A673 (cell line): ENCODE measurements at places on chromosomes 11 and 22. TPM values are rescaled to one million over a fixed set of nuclear protein-coding genes. Genes with fewer than 3 reads are reported as not detected.
A peak's percentile ranks its signal among the peaks of the same experiment; 100 is the strongest.

DNA sequence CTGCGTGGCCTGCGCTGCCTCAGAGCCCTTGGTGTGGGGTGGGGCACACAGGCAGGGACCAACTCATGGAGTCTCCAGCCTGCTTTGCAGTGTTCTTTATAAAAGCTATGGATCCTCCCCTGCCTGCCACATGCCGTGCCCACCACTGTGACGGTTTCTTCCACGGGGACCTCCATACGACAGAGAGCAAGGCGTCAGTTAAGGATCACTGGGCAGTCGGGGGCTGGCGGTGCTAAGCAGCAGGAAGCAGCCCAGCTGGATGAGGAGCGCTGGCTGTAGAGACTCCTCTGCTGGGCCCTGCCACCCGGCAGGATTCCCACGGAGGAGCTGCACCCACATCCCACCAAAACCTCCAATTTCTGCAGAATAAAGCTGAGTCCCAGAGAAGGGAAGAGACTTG is 23.1 kb upstream of the EFCAB6 start:
- H3K27ac ChIP-seq, result no peak overlapping the region
- no peak overlapping the region for H3K4me3 ChIP-seq
- H3K36me3 ChIP-seq, result no peaks in the 10 kb centered on the region
- H3K27me3 ChIP-seq, result no peaks in the 10 kb centered on the region
- peaks cover 12% of the 10 kb centered on the region for H3K4me1 ChIP-seq

DNA sequence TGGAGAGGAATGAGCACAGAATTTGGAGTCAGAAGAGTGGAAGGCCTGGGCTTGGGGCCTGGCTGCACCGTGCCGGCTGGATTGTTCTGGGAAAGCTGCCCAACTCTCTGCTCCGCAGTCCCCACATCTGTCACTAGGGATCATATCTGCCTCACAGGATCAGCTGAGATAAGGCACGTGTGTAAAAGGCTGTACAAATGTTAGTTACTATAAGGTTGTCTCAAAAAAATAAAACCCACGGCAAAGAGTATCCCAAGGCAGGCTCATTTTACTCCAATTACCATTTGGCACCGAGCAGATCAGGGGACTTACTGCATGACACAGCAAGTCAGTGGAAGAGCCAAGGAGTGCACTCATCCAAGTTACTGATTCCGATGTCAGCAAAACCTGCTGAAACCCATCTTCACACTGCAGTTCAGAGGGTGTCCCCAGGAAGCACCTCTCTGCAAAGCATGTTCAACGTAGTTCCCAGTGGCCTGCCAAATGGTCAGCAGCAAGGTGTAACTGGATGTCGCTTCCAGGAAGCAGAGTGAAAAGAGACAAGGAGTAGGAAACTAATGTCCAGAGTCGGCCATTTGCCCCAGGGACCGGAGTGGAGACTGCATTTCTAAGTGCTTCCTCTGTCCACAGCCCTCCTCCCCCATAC is 18.1 kb upstream of the MRTFA start:
- peak; percentile 82 for DNase-seq
- H3K36me3 ChIP-seq, result no peaks in the 10 kb centered on the region
- peak overlapping the region; percentile 51 for H3K27ac ChIP-seq
- no peaks in the 10 kb centered on the region for H3K27me3 ChIP-seq

DNA sequence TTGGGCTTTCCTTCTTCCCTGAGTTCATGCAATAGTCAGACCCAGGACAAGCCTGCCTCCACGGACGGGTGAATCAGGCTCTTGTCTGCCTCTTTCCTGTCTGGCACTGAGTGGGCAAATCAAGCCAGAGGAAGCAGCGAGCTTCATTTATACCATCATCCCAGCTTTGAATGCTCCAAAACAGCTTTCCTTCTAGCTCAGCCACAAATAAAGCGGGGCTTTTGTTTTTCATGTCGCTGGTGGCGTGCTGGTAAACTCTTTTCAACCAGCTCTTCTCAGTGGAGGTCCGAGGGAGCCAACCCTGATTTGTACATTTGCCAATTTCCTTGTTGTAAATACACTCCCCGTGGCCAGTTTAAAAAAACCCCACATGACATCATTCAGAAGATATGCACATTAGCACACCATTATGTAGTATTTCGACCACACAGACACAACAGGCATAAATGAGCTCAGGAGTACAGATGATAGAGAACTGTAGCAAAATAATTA is 8.6 kb downstream of the C11orf91 start:
- DNase-seq, result peak; percentile 98
- no peaks in the 10 kb centered on the region for H3K27me3 ChIP-seq
- no peaks in the 10 kb centered on the region for H3K36me3 ChIP-seq
- peak overlapping the region; percentile 31 for H3K27ac ChIP-seq

COA4 gene
- total RNA-seq, result 112 and 113 TPM in 2 replicates

USP2 gene
- total RNA-seq, result 4.8 and 6.2 TPM in 2 replicates

OSM gene
- total RNA-seq, result not detected in 2 replicates

DNA sequence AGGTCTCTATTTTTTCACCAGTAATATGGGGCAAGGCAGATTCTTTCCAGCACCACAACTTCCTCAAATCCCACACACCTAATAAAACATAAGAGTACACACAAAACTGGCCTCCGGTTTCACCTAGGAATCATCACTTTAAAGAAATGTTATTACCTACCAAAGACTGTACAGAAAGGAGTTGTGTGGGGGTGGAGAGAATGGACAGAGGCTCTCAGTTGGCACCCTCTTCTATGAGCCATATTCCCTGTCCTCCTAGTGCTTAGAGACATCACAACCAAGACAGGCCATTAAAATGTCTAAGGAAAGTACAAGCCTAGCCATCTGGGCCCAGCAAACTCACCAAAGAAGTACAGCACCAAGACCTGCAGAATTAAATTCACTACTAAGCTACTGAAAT is 56.1 kb downstream of the RBFOX2 start:
- no peaks in the 10 kb centered on the region for H3K36me3 ChIP-seq
- peaks cover 91% of the 10 kb centered on the region for H3K4me1 ChIP-seq
- H3K4me3 ChIP-seq, result no peak overlapping the region
- H3K27ac ChIP-seq, result peak overlapping the region; percentile 93
- no peak for DNase-seq

DNA sequence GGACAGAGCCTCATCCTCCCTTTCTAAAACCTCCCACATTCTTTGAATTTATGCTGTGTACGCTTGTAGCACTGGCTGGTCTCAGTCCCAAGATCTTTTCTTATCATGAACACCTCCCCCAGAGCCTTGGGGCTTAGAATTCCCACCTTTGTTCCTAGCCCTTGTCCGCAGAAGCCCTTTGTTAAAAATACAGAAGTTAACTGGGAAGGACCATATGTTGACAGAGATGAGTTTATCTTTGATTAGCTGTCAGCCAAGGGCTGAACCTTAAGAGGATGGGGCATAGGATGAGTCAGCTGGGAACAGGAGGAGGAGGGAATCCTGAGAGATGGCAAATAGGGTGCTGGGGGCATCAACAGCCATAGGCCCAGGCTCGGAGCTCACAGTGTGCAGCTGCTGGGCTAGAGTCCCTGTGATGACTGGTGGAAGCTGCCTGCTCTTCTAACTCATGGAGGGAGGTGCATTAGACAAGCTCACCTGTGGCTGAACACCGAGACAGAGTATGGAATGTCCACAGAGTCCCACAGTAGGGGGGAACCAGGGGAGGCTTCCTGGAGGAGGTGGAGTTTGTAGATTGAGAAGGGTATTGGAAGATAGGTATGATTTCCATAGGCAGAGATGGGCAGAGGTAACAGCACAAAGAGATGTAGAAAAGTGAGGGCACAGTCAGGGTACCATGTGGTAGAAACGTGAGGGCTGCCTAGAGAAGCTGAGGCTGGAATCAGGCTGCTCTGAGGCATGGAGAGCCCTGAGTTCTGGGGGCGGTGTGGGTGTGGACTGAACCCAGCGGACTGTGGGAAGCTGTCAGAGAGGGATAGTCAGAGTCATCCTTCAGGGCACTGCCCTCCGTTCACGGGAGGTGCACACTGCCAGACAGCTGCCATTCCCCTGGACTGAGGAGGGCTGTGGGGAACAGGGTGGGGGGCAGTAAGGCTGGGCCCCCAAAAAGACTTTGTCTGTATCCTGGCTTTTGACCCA is 9.9 kb downstream of the MICAL2 start:
- no peak overlapping the region for H3K27ac ChIP-seq
- no peaks in the 10 kb centered on the region for H3K27me3 ChIP-seq
- DNase-seq, result no peak

GRCh38 chr11:77083566-77084245 is 16.9 kb downstream of the CAPN5 start:
- no peak for DNase-seq
- H3K27ac ChIP-seq, result no peak overlapping the region
- H3K4me3 ChIP-seq, result no peak overlapping the region
- no peaks in the 10 kb centered on the region for H3K36me3 ChIP-seq

SCO2 gene
- total RNA-seq, result 0.44 and 5.4 TPM in 2 replicates
